ENCODE measurements at places on chromosomes 5 and 9. TPM values are rescaled to one million over a fixed set of nuclear protein-coding genes. Genes with fewer than 3 reads are reported as not detected.

Gene POU5F2
- 6.3 TPM for total RNA-seq

Gene GRXCR2
- total RNA-seq: not detected

- no peak for DNase-seq
Observed at GRCh38 chr9:33307067-33307466, 16.8 kb downstream of the NFX1 start.

- DNase-seq: no peak
Observed at GRCh38 chr9:14246951-14247350, 67.0 kb downstream of the NFIB start.

DNA sequence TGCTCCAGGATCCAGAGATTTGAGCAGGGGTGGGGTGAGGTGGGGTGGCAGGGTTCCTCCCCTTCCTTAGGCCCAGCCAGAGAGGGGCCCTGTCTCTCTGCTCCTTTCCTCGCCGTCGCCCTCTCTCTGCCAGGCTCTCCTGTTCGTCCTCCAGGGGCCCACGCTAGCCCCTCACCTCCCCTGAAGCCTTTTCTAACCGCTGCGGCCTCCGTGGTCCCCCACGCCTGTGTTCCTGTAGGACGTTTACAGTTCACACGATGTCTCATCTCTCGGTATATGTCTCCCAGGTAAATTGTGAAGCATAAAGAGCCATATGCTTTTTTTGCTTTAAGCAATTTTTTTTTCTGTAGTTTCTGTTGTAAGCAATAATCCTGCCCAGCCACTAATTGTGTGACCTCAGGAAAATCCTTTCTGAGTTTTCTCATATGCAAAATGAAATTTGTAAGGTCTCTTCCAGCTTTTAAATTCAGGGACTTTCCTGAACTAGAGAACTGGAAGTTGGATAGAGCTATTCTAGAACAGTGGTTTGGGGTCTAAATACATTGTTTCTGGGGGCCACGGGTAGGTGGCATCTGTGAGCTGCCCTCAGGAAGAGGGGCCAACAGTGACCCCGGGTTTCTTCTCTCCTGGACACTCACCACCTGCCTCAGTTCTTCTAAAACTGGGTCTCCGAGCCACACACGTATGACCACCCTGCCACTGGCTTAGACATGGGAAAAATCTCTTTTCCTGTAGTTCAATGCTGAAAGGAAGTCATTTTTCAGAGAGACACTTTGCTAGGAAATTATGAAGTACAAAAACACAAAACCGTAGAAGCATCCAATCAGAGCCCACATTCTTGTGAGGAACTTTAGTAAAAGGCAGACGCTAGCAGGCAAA is 50.2 kb upstream of the ZNF366 start:
- DNase-seq: no peak

Gene RNF208
- total RNA-seq: 12.6 TPM
